ENCODE measurements at places on chromosomes 1 and 21.
A peak's percentile ranks its signal among the peaks of the same experiment; 100 is the strongest.

GRCh38 chr1:52416811-52417210 is 12.4 kb downstream of the PRPF38A start:
- H3K4me1 ChIP-seq = peaks cover 39% of the 10 kb centered on the region
- no peak overlapping the region for H3K4me3 ChIP-seq
- no peak overlapping the region for H3K27ac ChIP-seq
- DNase-seq = no peak

- no peaks in the 10 kb centered on the region for H3K4me1 ChIP-seq
- H3K4me3 ChIP-seq = no peak overlapping the region
- no peak overlapping the region for H3K27ac ChIP-seq
- DNase-seq = no peak
Measured at GRCh38 chr1:69221524-69221923, 346.2 kb upstream of the LRRC7 start.

DNA sequence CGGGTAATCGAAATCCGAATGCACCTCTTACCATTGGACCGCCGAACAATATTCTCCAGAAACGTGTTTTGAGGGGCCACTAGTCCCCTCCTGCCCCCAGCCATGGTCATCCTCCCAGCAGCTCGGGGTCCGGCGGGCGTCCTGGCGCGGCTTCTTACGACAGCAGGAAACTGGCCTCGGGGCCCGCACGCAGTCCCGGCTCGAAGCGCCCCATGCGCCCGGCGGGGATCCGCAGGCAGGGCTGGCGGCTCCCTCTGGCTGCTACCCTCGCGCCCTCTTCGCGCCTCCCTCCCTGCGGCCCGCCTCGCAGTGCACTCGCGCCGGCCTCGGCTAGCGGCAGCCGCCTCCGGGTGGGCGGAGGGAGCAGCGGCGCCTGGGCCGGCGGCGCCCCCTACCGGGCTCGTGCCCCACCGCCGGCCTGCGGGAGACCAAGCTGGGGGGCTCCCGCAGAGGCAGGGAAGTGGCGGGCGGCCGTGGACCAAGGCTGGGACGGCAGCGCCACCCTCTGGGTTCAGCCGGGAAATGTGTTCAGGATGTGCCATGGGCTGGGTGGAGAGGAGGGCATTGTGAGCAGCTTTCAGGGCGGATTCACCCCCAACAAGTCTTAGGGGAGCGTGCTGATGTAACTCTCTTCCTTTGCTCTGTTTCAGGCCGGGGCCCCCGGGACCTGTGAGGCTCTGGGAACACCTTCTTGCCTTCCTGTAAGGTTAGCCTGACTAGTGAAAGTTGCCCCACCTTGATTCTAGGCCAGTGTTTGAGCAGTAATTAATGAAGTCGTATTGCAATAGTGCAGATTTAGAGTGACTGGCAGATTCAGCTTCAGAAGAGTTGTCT is at the start of gene KCNH1:
KCNH1 (minus strand) TSS at position 313 of the 834 bp plus-strand sequence; CDS start at position 110, 203 bp downstream.
- peaks cover 50% of the 10 kb centered on the region for H3K27me3 ChIP-seq
- DNase-seq = peak; percentile 90
- H3K4me3 ChIP-seq = peak within 1 kb of the TSS; percentile 66
- no peak within 1 kb of the TSS for H3K27ac ChIP-seq

- no peaks in the 10 kb centered on the region for H3K27me3 ChIP-seq
- no peak overlapping the region for H3K4me3 ChIP-seq
- H3K36me3 ChIP-seq = peaks cover 1% of the 10 kb centered on the region
- no peak for DNase-seq
Measured at GRCh38 chr1:16969057-16969611, 11.3 kb downstream of the MFAP2 start.

DNA sequence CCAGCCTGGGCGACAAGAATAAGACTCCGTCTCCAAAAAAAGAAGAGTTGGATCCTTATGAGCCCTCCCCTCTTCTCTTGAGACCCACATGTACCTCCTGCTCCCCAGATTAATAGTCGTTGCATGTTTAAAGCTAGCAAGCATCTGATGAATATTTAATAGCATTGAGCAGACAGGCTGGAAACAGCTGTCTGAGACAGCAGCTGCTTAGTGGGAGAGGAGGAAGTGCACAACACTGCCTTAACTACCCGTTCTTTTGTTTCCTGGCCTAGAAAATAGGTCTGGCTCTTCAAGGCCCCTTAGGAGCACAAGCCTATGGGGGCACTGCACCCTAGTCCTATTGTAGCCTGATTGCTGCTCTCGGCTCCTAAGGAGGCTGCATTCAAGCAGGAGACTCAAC is 17.3 kb upstream of the TMEM39B start:
- H3K27me3 ChIP-seq = no peaks in the 10 kb centered on the region
- peaks cover 23% of the 10 kb centered on the region for H3K36me3 ChIP-seq
- no peak for DNase-seq
- no peak overlapping the region for H3K27ac ChIP-seq
- H3K4me3 ChIP-seq = no peak overlapping the region

DNA sequence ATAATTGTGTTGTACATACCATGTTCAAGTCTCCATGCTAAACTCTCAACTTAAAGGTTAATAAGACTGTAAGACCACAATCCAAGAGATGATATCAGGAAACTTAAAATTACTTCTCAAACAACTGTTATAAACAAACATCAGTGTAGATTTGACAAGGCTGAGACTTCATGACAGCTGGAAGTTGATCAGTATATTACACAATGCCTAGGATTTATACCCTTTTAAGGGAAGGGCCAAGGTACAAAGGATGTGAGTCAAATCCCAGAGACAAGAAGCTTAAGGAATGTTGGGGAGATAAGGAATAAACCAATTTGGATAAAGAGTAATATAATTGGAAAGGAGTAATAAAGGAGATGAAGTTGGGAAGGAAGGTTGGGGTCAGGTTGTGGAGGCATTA is 98.8 kb downstream of the LBR start:
- no peak overlapping the region for H3K27ac ChIP-seq
- no peak for DNase-seq
- H3K4me1 ChIP-seq = no peaks in the 10 kb centered on the region
- no peak overlapping the region for H3K4me3 ChIP-seq
- H3K27me3 ChIP-seq = no peaks in the 10 kb centered on the region

GRCh38 chr1:113991467-113991997 is 12.3 kb downstream of the OLFML3 start:
- no peak overlapping the region for H3K4me3 ChIP-seq
- no peaks in the 10 kb centered on the region for H3K36me3 ChIP-seq
- H3K27me3 ChIP-seq = peaks cover 8% of the 10 kb centered on the region
- no peak for DNase-seq

GRCh38 chr1:92376345-92376744 is 77.5 kb downstream of the RPAP2 start:
- no peak for DNase-seq
- H3K27ac ChIP-seq = no peak overlapping the region
- H3K4me3 ChIP-seq = no peak overlapping the region
- H3K4me1 ChIP-seq = no peaks in the 10 kb centered on the region
- H3K27me3 ChIP-seq = no peaks in the 10 kb centered on the region
- peaks cover 19% of the 10 kb centered on the region for H3K36me3 ChIP-seq

- H3K4me1 ChIP-seq = no peaks in the 10 kb centered on the region
- no peak overlapping the region for H3K27ac ChIP-seq
- DNase-seq = no peak
- no peaks in the 10 kb centered on the region for H3K27me3 ChIP-seq
- no peaks in the 10 kb centered on the region for H3K36me3 ChIP-seq
Measured at GRCh38 chr1:85934516-85934915, 222.1 kb downstream of the COL24A1 start.

DNA sequence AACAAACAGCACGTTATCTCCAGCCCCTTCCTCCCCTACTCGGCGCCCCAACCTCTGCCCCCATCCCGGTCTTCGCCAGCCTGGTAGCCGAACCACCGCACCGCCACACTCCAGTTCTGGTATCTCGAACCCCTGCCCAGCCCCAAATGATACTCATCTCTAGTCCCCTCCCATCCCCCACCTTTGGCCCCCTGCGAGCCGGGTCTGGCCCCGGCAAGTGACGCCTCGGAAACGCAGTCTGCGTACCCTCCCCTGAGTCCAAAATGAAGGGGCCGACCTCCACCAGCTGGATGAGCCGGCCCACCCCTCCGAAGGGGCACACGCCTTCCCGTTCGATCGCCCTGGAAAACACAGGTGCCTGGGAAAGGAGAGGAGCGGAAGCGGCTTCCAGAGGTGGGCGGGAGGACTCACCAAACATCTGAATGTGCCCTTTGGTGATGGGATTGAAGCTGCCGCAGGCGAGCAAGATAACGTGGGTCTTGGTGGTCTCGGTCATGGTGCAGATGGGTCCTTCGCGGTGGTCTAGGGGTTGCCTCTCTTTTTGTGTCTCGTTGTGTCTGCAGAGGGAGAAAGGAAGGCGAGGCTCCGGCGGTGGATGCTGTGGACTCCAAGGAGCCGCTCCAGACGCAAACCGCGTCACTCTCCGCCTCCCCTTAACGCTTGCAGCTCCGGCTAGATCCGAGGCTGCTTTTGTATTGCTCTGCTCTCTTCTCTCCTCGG is at the start of gene NMNAT2:
NMNAT2 (minus strand) TSS at position 609 of the 720 bp plus-strand sequence; CDS start at position 496, 113 bp downstream.
- no peaks in the 10 kb centered on the region for H3K36me3 ChIP-seq
- no peak for DNase-seq
- H3K27ac ChIP-seq = no peak within 1 kb of the TSS

DNA sequence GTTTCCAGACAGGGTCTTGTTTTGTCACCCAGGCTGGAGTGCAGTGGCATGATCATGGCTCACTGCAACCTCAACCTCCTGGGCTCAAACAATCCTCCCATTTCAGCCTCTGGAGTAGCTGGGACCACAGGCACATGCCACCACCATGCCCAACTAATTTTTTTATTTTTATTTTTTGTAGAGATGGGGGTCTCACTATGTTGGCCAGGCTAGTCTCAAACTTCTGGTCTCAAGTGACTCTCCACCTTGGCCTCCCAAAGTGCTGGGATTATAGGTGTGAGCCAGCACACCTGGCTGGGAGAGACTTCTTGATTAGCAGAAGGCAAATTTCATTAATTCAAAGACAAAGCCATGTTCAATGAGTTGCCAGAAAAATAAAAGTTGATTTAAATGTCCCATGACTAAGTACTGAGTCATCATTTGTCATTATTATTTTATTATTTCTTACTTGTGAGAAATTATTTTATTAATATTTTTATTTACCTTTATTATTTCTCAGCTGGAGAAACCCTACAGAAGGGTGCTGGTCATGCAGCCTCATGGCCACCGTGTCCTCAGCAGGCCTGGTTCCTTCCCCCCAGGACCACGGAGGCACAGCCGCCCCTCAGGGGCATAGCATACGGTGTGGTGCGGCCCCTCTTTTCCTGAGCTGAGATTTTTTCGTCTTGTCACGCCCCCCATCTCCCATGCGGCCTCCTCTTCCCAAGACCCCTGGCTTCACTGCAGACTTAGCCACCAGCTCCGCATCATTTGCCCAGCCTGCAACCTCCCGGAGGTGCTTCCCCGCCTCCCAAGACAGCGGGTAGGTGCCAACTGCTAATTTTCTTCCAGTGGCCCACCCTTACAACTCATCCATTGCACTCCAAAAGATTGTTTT is 55.3 kb upstream of the SIM2 start:
- H3K27ac ChIP-seq = no peak overlapping the region
- no peaks in the 10 kb centered on the region for H3K36me3 ChIP-seq
- peaks cover 7% of the 10 kb centered on the region for H3K4me1 ChIP-seq

GRCh38 chr1:158000507-158000906 is 7.1 kb downstream of the KIRREL1 start:
- peaks cover 14% of the 10 kb centered on the region for H3K27me3 ChIP-seq
- no peak overlapping the region for H3K4me3 ChIP-seq
- H3K36me3 ChIP-seq = no peaks in the 10 kb centered on the region
- no peak overlapping the region for H3K27ac ChIP-seq
- H3K4me1 ChIP-seq = no peaks in the 10 kb centered on the region
- DNase-seq = no peak

DNA sequence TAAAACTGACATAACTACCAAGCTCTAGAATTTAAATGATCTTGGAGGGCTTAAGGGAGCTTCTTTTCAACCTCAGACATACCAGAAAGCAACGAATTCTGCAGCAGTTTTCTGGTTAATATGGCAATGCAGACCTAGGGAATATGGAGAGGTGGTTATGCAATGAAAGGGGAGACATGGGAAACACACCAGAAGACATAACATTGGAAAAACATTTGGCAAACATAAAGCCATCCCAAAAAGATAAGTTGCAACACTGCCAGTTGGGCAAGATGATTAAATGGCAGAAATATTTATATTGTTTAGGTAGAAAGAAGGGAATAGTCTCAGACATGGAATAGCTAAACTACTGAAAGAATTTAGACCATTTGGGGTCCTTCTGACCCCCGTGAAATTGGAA is 104.5 kb downstream of the KCNJ6 start:
- H3K4me3 ChIP-seq = no peak overlapping the region
- peaks cover 14% of the 10 kb centered on the region for H3K27me3 ChIP-seq
- H3K36me3 ChIP-seq = peaks cover 2% of the 10 kb centered on the region
- DNase-seq = no peak
- no peak overlapping the region for H3K27ac ChIP-seq

DNA sequence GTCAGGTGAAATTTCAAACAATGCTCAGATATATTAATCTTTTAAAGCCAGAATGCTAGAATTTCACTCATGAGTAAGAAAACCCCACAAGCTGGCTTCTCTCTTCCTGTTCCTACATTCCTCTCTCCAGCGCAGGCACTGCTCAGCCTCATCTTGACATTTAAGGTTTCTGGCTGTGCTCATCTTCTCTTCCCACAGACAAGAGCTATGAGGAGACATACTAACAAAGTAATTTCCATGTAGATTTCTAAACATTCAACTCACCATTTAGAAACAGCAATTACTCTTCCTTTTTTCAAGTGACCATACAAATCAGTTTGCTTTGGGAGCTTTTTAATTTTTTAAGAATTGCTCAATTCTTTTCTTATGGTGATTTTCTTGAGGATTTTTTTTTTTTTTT is 7.8 kb upstream of the LRRC8D start:
- no peak overlapping the region for H3K4me3 ChIP-seq
- H3K4me1 ChIP-seq = peaks cover 5% of the 10 kb centered on the region
- DNase-seq = no peak
- H3K27me3 ChIP-seq = peaks cover 3% of the 10 kb centered on the region
- no peaks in the 10 kb centered on the region for H3K36me3 ChIP-seq

GRCh38 chr1:11540773-11541160 is 61.8 kb downstream of the DISP3 start:
- no peak for DNase-seq
- no peaks in the 10 kb centered on the region for H3K4me1 ChIP-seq
- H3K27me3 ChIP-seq = peaks cover 2% of the 10 kb centered on the region

GRCh38 chr21:29389136-29389535 is 90.4 kb downstream of the BACH1 start:
- H3K4me1 ChIP-seq = no peaks in the 10 kb centered on the region
- DNase-seq = no peak
- no peak overlapping the region for H3K27ac ChIP-seq
- H3K36me3 ChIP-seq = peaks cover 3% of the 10 kb centered on the region
- H3K27me3 ChIP-seq = no peaks in the 10 kb centered on the region
